Activated T-cell treated with anti-CD3 and anti-CD28 coated beads for 24 hours (primary cell): ENCODE measurements at places on chromosomes 5 and 9.

DNA sequence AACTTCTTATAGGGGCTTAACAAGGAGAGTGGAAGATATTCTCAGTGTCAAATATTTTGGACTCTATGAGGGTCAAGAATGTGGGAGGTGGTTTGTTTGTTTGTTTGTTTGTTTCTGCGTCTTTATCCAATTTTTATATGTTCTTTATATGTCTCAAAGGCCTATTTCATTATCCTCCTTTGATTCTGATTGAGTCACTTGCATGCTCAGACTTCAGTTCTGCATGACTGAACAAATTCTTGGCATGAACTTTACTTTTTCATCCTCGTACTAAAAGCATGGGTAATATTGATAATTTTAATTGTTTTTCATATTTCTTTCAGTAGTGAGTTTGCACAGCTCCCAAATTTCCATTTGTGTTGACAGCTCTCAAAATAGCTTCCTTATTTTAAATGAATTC is 19.2 kb upstream of the ERBIN start:
- DNase-seq = no peak

DNA sequence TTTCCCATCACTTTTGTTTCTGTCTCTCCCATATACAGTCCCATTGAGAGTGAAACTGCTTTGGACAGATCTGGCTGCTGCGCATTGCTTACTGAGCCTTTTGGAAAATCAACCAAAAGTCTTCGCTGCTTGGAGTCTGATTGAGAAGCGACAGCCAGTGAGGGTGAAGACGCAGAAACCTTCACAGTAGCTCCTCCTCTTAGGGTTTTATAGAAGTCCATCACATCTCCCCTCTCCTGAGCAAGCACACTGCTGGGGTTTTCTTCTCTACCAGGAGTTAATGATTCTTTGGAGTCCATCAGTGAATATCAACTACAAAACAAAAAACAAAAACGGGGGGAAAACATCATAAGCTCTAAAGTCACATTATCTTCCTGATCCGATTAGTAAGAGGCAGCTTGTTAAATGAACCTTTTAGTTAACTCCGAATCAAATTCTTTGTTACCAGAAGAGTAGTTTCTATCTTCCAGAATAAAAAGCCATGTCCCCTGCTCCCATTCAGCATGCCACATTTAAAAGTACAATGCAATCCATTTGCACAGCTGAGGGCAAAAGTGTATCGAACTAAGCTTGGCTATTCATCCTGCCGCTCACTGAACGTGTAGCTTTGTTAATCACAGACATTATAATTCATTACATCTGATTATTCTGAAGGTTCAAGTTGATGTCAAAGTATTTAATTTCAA is 2.8 kb downstream of the NR3C1 start:
- no peak for DNase-seq

GRCh38 chr5:154593071-154593470 is 115.0 kb upstream of the HAND1 start:
- no peak for DNase-seq

- DNase-seq = no peak
Measured at GRCh38 chr9:128629136-128629535, 27.5 kb downstream of the DYNC2I2 start.

- DNase-seq = no peak
Measured at GRCh38 chr9:129071526-129072126, 9.3 kb upstream of the DOLPP1 start.

DNA sequence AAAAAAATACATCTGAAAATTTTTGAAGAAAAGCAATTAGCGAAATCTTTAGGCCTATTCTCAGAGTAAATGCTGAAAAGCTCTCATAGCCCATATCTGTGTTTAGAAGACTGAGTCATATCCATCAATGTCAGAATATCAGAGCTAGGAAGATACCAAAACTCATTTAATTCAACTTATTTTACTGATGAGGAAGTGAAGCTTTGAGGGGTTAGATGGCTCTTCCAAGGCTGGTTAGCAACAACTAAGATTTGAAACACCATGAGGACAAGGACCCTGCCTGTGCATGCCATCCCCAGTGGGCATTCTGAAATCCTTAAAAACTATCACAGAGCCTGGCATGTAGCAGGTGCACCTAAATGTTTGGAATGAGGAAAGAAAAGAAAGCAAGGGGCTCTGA is 2.5 kb downstream of the FREM1 start:
- no peak for DNase-seq

- DNase-seq = no peak
Measured at GRCh38 chr5:123858938-123859337, 347.0 kb downstream of the CSNK1G3 start.

GRCh38 chr9:36993933-36994764 is 39.9 kb downstream of the PAX5 start:
- no peak for DNase-seq

DNA sequence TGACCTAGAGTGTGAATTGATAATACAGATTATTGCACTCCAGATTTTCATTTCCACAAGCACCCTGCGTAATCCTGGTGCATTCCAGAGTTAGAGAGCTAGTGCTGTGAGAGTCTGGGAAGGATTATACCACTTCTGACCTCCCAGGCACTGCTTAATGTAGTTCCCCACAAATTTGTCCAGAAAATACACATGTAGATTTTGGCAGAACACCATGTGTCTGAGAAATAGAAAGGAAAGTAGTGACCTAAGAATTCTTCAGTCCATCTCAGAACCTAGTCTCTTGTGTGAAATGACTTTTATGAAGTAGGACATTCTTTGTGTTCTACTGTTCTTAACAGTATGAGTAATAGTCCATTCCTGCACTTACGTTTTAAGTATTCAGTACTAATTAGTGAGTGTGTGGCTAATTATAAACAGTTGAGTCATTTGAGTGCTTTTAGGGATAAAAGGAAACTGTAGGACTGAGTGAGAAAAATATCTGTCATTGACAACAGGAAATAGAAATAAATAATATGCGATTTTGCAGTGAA is 27.8 kb upstream of the PTPDC1 start:
- DNase-seq = no peak

DNA sequence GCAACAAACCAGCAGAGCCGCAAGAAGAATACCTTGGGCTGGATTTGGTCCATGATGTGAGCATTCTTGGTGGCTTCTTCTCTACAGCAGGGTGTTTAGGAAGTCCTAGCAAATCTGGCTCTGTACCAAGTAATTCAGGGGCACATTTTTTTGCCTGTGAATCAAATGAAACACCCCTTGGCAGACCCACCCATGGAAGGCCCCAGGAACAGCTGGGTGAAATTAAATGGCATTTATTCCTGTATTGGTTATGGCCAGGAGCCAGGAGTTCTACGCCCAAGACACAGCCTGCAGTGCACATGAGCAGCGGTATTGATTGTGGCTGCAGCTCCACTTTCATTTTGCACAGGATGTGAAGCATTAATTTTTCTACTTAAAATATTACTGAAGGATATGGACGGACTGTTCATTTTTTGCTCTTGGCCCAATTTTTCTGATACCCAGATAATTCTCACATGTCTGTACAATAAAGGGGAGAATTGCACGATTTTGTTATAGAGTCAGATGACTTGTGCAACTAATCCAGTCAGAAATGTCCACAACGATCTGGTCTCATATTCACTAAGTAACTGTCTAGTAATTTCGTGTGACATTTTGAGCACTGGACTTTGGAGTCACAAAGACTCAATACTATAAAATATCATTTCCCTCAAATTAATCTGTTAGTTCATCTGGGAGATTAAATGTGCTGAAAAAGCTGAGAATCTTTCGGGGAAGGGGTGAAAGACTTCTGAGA is 120.7 kb upstream of the APC start:
- no peak for DNase-seq

- DNase-seq = no peak
Measured at GRCh38 chr5:109003928-109004327, 256.2 kb downstream of the FER start.

DNA sequence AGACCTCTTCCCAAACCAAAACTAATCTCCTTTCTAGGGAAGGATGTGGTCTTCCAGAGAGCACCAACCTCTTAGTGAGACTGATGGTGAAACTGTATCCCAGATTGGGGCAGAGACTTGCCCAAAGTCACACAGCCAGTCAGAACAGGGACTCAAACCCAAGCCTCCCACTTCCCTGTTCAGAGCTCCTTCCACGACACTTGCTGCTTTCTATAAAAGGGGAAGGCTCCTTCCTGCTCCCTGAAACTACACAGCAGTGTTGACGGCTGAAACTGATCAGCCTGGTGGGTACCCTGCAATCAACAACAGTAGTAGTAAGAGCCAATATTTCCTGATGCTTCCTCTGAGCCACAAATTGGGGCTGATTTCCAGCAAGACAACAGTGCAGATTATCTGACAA is 1.5 kb downstream of the TOR2A start:
- no peak for DNase-seq

DNA sequence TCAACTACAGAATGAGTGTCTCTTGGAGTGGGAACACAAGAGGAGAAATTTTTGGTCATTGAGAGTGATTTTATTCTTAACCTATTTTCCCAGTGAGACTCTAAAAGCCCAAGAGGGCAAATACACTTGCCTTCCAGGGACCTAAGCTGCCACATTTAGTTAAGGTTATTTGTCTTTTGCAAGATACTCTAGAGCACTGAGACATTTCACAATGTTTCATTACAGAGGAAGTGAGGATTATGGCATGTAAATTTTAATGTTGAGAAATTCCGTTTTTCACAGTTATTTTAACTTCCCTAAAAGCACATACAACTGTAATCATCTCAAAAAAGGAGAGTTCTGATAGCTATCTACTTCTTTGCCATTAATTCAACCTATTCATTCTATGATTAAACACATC is 38.7 kb upstream of the RAB3C start:
- no peak for DNase-seq

- no peak for DNase-seq
Measured at GRCh38 chr5:131541762-131542161, 93.3 kb downstream of the RAPGEF6 start.

DNA sequence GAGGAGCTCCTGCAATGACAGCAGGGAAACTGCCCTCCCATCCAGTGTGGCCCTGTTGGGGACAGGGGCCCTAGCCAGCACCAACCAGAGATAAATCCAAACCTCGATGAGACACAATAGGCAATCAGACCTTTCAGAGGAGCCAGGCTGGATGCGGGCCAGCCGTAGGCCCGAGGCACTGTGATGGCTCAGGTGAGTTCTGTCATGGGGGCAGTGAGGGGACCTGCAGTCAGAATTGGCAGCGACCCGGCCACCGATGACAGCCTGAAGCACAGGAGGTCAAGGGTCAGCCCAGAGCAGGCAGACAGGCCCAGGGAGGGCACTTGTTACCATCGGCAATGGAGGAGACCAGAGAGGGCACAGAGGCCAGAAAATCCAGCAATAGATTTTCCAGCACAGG is 90.8 kb downstream of the FRMD3 start:
- DNase-seq = no peak

DNA sequence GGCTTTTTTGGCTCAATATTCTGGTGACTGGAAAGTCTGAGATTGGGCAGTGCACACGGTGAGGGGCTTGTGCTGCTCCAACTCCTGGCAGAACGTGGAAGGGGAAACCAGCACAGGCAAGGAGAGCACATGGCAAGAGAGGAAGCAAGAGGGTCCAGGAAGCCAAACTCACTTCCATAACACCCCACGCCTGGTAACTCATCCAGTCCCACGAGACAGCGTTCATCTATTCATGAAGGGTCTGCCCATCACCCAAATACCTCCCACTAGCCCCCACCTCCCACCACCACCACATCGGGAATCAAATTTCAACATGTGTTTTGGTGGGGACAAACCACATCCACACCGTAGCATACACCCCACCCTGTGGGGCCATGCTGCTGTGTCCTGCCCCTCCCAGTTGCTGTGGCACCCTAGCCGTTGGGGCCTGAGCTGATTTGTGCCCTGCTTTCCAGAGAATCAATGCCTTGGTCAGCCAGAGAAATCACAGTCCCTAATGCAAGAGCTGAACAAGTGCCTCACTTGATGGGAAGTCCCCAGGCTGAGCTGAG is 27.3 kb downstream of the PROP1 start:
- no peak for DNase-seq

- no peak for DNase-seq
Measured at GRCh38 chr5:71640408-71640807, 53.3 kb downstream of the MCCC2 start.

DNA sequence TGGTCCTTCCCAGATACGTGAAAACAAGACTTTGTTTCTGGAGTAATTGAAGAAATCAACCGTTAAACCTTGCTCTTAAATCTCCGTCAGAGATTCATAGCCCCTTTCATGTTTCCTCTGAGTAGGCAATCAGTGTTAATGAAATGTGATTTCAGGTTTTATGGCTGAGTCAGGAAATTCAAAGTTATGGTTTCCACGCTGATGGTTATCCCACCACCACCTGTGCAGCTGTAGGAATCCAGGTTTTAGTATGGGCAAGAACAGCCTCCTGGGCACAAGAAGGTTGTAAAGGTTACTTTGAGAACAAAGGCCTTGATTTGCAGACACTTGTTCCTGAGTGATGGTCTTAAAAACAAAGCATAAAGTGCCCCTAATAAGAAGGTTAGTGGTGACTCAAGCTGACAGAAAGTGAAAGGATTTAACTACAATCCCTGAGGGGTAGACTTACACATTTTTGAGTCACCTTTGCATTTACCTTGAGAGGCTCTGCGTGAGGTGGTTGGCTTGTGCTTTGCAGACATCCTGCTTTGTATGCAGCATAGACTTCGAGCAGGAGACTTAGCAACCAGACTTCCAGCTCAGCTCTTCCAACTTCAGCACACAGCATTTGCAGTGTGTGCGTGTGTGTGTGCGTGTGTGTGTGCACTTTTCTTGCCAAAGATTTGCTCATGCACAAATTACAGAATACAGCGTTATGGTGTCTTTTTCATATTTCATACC is 159.6 kb downstream of the TLE4 start:
- no peak for DNase-seq

GRCh38 chr9:4801156-4801555 is 8.4 kb downstream of the RCL1 start:
- DNase-seq = no peak

- peak; percentile 54 for DNase-seq
Measured at GRCh38 chr5:100901821-100902341, 1.2 kb downstream of the ST8SIA4 start.

GRCh38 chr9:133795049-133795448 is 56.9 kb upstream of the SARDH start:
- no peak for DNase-seq

- no peak for DNase-seq
Measured at GRCh38 chr5:73344835-73345234, 103.7 kb downstream of the FOXD1 start.

GRCh38 chr5:68041293-68041692 is 174.3 kb upstream of the PIK3R1 start:
- DNase-seq = no peak

GRCh38 chr9:36584620-36585460 is 12.1 kb downstream of the MELK start:
- no peak for DNase-seq

GRCh38 chr9:115373710-115374045 is 255.7 kb upstream of the TNC start:
- no peak for DNase-seq

GRCh38 chr9:7320139-7320538 is 479.4 kb downstream of the DMAC1 start:
- DNase-seq = no peak
